ENCODE measurements at places on chromosomes 5 and 9. TPM values are rescaled to one million over a fixed set of nuclear protein-coding genes. Genes with fewer than 3 reads are reported as not detected.

- DNase-seq: no peak
These were observed 73.0 kb downstream of the RASEF start for GRCh38 chr9:82989929-82990328.

GRCh38 chr9:32928912-32929311 lies 72.5 kb downstream of the APTX start:
- DNase-seq: no peak

Gene TMOD1
- total RNA-seq: 0.47 TPM

Gene ST8SIA4
- not detected for total RNA-seq

Gene STOM
- total RNA-seq: 108 TPM

DNA sequence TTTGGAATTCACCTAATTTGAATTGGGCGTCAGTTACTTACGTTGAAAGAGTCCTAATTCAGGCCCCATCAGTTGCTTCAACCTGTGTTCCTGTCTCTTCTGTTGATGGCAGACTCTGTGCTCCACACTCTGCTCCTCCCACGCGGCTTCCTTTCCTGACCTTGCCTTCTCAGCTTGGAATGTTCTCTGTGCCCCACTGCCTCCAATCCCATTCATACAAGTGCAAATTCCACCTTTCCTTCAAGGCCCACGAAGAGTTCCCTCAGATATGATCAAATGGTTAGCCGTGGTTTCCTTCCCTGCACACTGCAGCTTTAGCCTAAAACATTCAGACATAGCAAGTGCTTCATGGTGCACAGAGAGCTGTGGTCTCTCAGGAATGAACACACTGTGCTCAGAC lies 65.7 kb downstream of the SREK1 start:
- no peak for DNase-seq

GRCh38 chr5:51632027-51632426 lies 248.8 kb downstream of the ISL1 start:
- DNase-seq: no peak

Gene STPG3
- total RNA-seq: not detected

Gene PCDHA2
- total RNA-seq: 0.44 TPM

DNA sequence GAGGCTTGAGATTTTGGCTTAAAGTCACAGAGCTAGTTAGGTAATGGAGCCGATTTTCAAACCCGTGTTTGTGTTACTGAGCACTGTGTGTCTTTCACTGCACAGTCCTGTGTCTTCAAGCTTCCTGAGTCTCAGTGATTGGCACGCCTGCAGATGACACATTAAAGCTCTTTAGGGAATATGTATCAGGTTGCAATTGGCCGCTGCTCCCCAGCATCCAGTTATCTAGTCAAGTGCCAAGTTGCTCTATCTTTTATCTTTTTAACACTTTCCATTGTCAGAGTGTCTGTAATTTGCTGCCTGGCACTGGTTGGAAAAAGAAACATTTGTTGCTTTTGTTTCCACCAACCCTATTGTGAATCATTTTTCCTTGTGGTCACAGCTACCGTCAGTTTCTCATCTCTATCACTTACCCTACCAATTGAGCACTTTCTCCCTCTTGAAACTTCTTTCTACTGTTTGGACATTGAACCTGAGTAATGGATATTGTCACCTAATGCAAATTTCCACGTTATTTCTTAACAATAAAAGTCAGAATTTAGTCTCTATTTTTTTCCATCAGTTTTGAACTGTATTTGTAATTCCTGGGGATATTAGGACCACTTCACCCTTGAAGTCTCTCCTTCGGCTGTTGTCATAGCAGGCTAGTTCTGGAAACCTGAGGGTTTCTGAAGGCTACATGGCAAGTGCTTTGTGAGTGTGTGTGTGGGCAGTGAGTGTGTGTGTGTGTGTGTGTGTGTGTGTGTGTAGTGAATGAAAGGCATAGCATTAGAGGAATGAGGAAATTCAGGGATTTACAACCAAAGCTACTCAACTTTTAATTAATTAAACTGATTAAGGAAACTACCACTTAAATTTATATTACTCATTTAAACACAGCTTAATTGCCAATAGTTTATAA lies 274.3 kb downstream of the ISL1 start:
- DNase-seq: peak; percentile 50

- DNase-seq: no peak
These were observed 87.7 kb downstream of the CACNA1B start for GRCh38 chr9:137965177-137965795.

DNA sequence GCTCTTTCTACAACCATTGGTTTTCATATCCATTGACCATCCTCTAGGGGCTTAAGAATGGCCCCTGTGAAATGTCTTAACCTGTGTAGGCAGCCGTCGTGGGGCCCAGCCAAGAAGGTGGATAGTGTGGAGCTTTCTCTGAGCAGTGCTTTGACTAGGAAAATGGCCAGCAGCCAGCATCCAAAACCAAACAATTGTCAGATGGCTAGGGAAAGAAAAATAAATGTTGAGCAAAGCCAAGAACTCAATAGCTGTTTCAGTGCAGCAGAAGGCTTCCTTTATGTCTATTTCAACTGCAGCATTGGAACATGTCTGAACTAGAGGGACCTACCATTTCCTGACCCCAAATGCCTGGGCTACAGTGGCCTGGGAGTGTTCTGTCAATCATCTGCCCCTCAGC lies 374.9 kb downstream of the TLE4 start:
- DNase-seq: peak; percentile 5

DNA sequence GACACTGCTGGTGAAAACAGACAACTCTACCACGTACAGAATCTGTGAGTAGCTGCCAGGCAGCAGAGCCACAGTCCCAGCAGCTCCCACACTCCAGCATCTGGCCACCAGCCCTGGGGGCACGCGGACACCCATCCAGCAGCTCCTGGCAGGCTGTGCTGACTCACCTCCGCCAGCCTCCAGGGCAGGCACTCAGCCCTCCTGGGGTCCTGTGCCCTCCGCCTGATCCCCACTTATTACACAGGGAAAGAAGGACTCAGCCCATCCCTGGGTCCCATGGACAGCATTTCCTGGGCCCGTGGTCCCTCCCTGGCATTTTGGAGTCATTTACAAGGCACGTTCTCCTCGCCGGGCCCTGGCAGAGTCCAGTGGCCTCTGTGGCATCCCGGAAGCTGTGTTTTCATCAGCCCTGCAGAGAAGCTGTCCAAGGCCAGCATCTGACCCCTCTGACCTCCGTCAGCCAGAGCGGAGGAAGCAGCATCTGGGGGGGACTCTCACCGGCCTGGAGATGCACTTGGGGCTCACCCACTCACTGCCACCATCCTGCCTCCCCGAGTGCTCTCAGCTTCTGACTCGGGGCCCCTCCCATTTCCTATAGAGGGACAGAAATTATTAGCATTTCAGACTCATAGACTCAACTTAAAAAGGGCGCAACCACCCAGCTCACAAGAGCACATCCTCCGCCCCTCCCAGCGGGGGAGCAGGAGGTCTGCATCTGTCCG lies 21.6 kb downstream of the PAEP start:
- DNase-seq: peak; percentile 37

DNA sequence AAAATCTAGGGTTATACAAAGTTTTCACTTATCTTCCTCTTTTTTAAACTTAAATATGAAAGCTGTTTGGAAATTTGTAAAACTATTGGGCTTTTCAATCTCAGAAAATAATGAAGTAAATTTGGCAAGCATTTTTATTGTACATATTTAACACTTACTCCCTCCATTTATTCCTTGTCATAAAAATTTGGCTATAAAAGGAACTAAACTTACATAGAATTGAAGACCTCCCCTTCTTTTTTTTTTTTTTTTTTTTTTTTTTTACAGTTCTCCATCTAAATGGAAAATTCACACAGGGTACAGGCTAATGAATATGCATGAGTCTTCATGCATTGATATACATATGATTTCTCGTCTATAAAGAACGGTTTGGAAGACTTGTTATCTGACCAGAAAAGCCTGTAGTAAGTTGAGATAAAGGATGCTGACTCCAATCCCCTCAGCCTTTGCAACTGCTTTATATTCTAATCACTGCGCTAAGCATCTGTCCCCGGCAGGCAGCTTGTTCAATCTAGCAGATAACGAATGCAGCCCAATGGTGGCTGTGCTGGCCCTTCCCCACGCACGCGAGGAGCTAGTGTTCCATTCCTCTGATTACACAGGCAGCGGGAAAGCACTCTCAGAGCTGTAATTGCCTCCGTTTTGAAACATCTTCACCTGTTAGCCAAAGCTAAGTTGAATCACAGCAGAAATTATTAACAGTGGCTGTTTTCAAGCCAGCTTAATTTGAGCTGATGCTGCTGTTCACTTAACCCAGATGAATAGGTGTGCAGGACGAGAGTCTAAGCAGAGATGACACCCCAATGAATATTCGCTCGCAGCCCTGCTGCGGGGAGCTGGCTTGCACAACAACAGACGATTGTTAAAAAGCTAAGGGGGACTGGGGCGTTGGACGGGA lies 453.8 kb upstream of the ZNF608 start:
- DNase-seq: peak; percentile 11

- no peak for DNase-seq
These were observed 68.3 kb upstream of the OTULINL start for GRCh38 chr5:14513266-14513665.

DNA sequence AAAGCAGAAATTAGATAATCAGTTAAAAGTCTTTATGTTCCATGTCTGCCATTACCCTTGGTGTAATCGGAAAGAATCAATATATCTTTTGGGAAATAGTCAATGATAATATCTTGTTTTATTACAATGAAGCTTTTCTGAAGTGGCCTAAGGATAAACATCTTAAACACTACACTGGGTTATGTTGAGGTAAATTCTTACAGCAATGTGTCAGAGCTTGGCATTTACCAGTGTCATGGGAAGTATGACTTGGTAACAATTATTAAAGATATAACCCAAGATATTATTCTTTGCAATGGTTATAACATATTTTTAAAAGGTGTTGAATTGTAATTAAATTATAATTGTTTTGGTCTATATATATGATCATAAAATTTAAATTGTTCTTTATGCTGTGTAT lies 84.7 kb downstream of the CFAP95 start:
- DNase-seq: no peak

- DNase-seq: peak; percentile 52
These were observed 759.5 kb downstream of the TAF11L14 start for GRCh38 chr5:18393565-18394442.

DNA sequence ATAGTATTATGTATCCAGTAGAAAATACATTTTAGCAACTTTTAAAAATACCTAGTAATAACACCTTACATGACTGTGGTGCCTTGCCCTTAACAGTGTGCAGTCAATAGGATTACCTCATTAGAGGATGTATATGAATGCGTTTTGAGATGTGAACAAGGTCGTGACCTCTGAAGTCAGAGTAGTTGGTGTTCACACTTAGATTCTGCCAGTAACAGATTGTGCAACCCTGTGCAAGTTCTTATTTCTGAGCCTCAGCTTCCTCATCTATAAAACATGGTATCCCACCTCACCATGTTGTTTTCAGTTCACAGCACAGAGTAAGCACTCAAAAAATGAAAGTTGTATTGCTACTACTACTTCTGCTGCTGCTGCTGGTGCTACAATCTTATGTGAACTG lies 347.3 kb downstream of the KDM4C start:
- DNase-seq: no peak

DNA sequence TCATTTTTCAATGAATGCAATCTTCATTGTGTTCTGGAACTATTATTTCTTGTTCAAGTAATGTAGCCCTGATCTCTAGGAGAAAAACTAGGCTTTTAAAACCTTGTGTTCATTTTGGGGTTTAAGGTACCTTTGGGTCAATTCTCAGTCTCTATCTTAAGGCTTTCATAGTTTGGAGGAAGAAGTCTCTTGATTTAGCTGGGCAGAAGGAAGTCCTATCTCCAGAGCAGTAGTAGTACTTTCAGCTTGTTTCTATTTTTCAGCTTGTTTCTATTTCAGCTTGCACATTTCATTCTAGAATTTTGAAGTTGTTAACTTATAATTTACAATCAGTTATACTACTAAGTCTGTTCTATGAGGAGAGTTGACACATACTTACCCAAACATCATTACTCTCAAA lies 15.2 kb downstream of the CSNK1G3 start:
- DNase-seq: no peak

DNA sequence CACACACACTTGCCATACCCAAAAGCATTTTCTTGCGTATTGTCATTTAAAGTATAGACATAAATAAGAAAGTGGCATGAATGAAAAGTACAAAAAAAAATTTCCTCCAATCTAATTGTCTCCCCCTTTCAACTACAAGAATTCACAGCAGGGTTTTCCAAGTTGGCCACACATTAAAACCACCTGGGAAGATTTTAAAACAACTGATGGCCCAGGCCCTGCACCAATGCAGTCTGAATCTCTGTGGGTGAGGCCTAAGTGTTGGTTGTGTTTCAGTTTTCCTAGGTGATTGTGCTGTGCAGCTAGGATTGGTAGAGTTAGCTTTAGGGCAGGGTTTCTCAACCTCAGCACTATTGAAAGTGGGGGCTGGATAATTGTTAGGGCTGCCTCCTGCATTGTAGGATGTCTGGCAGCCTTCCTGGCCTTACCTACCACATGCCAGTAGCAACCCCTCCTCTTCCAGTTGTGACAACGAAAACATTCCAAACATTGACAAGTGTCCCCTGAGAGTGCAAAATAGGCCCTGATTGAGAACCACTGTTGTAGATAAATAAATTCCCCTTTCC lies 337.1 kb downstream of the KIAA0825 start:
- no peak for DNase-seq

GRCh38 chr9:121237916-121238315 lies 30.0 kb upstream of the GSN start:
- no peak for DNase-seq

Gene SPATA31E1
- total RNA-seq: not detected

Gene MOB3B
- total RNA-seq: not detected

DNA sequence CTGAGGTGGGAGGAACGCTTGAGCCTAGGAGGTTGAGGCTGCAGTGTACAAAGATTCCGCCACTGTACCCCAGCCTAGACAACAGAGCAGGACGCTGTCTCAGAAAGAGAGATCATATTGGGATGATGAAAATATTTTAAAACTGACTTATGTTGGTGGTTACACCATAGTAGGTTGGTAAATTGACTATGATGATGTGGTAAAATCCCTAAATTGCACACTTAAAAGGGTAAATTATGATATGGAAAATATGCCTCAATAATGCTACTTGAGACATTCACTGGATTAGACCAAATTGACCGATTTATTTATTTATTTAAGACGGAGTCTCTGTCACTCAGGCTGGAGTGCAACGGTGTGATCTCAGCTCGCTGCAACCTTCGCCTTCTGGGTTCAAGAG lies 21.9 kb upstream of the TOR1B start:
- no peak for DNase-seq

Gene COL5A1
- 78.9 TPM for total RNA-seq

GRCh38 chr9:74765481-74765971 lies 122.2 kb downstream of the TRPM6 start:
- DNase-seq: no peak

Gene C9orf153
- not detected for total RNA-seq

DNA sequence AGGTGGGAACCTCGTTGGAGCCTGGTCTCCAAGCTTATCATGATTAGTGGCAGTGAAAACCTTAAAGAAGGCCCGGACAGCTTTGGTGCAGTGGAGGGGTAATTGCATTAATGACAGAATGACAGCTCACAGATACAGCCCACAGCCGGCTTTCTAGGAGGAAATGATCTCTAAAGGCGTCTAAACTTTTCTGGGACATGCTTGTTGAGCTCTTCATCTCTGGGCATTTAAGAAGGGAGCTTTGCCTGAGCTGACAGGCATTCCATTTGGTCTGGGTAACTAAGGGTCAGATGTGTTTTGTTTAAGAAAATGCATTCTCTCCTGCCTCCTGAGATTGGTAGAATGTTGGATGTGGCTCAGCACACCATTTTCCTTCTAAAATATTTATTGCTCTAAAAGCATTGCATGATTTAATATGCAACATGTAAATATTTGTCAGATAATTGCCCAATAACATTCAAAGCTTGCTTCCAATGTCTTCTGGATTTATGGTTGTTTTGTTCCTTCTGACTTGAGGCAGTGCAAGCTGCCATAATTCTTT lies 4.0 kb downstream of the ANKRD33B start:
- DNase-seq: no peak

GRCh38 chr9:131583337-131583645 lies 38.0 kb downstream of the PRRT1B start:
- no peak for DNase-seq

Gene TTC23L
- total RNA-seq: not detected

Gene HMCN2
- total RNA-seq: 0.20 TPM

Data from MG63 (cell line).